ENCODE measurements at places on chromosomes 3 and 15. TPM values are rescaled to one million over a fixed set of nuclear protein-coding genes. Genes with fewer than 3 reads are reported as not detected.
A peak's percentile ranks its signal among the peaks of the same experiment; 100 is the strongest.

GRCh38 chr15:56460071-56460470, 4.9 kb downstream of the MNS1 start:
- DNase-seq = no peak

GRCh38 chr15:60512937-60513336, 34.0 kb upstream of the ICE2 start:
- DNase-seq = no peak

DNA sequence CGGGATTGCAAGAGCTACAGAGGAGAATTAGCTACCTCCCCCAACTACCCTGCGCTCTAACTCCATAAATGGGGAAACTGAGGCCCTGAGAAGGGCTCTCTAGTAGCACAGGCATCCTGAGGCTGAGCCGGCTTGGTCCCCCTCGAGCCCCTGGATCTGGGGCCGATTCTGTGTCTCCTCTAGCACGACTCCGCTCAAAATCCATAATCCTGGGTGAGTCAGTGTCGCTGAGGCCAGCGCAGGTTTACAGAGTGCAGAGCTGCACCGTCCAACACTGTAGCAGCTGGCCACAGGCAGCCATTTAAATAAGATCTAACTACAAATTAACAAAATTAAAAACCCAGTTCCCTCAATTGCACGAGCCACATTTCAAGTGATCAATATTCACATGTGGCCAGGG, 10.8 kb downstream of the GATA2 start:
- no peak for DNase-seq

DNA sequence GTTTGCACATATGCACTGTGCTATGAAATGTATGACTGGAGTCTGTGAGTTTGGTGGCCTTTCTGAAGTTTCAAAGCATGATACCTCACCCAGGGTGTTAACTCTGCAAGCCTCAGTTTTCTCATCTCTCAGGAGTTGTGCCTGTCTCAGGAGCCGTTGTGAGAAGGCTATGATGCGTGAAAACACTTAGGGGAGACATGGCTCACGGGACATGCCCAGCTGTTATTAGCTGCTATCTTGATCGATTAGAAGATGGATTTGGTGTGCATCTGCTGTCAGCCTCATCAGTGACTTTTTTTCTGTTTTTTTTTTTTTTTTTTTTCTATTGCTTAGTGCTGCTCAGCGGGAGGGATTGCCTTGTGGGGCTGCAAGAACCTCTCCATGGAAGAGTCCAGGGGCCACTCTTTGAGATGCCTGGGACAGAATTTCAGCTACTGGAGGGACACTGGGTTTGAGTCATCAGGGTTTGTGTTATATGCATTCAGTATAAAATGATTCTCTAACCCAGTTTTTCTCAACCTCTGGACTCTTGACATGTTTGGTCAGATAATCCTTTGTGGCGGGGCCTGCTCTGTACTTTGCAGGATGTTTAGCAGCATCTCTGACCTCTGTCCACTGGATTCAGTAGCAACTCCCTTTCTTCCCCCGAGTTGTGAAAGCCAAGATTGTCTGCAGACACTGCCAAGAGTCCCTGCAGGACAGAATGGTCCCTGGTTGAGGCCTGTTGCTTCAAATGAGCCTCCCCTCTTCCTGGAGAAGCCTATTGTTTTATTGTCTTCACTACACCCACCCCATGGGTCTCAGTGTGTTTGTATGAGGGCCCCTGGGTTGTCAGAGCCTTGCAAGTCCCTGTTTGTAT, 181.4 kb downstream of the CACNA2D3 start:
- DNase-seq = no peak

CLRN1 gene
- not detected for total RNA-seq

DNA sequence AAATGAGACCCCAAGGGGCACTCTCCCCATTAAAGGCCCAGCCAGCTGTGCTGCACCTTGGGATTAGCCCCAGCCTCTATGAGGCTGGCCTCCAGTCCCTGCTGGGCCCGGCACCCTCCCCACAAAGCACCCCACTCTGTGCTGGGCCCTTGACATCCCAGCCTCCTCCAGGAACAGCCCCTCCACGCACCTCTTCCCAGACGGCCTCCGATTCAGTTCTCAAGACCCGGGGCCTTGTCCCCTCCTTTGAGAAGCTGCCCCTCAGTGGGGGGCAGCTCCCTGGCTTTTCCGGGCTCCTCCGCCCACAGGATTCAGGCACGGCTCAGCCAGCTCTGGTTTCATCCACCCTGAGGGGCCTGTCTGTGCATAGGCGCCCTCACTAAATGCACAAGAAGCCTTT, 144.1 kb downstream of the LRRK1 start:
- DNase-seq = no peak

GOLGA6L4 gene
- 1.8 TPM for total RNA-seq

PDIA5 gene
- 67.3 TPM for total RNA-seq

MRPL47 gene
- 22.3 TPM for total RNA-seq

GXYLT2 gene
- 0.13 TPM for total RNA-seq

GRCh38 chr15:66654361-66654738, 47.7 kb upstream of the SMAD6 start:
- DNase-seq = no peak

- DNase-seq = no peak
Measured at GRCh38 chr3:35296533-35296932, 342.8 kb upstream of the ARPP21 start.

C3orf20 gene
- total RNA-seq = not detected

DNA sequence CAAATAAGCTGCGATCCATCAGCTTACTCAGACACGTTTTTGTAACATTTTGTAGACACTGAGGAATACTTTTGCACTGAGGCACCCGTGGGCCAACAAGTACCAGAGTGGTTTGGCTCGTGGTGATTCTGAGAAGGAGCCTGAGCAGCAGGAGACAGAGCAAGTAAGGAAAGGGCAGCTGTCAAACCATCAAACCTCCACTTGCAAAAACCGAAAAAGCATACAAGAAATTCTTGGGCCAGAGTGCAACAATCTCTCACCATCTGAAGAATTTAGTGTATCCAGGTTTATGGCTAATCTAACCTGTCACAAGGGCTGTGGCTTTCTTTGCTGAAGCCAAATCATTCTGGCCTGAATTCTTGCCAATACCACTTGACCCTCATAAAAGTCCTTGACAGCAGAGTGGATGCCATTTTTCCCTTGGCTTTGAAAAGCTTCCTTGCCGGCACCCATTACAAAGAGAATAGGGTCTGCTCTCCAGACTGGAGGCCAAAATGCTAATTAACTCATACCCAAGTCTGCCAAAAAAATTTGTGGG, 56.7 kb downstream of the MYO1E start:
- DNase-seq = no peak

- no peak for DNase-seq
Measured at GRCh38 chr3:70947579-70947978, 635.1 kb upstream of the MDFIC2 start.

GRCh38 chr3:15630646-15631350, 29.3 kb downstream of the BTD start:
- peak; percentile 87 for DNase-seq

FSTL1 gene
- 95.3 TPM for total RNA-seq

- no peak for DNase-seq
Measured at GRCh38 chr3:114758831-114759699, 388.0 kb downstream of the ZBTB20 start.

PCCB gene
- 48.3 TPM for total RNA-seq

GRCh38 chr3:81033684-81034083, 727.8 kb downstream of the GBE1 start:
- no peak for DNase-seq

DNA sequence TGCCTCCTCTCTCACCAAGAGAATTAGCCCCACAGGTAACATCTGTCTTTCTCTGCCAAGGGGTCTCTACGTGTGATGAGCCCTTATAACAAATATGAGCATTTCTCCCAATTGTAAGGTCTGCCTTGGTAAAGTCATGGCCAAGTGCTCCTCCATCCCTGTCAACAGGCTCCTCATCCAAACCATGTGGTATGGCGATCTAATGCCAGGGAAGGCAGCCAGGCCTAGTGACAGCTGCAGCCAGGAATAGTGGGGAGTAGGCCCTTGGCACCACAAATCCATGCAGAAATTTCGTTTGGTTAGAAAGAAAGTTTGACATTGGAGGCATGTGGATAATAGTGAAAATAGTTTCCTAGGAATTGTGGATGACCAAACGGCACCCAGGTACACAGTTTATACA, 4.7 kb upstream of the LRTM1 start:
- no peak for DNase-seq

ERICH6 gene
- total RNA-seq = under 0.01 TPM

RETNLB gene
- total RNA-seq = not detected

DNA sequence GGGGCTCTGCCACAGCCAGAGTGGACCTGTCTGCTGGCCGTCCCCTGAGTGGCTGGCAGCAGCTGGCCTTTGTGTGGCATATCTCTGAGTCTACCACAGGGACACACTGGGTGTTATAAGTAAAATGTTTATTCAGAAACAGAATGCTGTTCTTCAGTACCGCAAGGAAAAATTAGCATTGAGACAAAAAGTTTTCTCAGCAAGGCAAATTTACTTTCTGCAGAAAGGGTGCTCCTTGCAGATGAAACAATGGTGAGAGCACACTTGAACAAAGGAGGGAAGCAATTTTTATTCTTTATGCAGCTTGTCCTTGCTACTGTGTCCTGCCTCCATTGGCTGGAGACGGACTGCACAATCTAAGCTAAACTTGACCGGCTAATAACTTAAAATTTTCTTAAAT, 4.0 kb downstream of the TMEM89 start:
- no peak for DNase-seq

TNFAIP8L3 gene
- total RNA-seq = 91.5 TPM

SI gene
- not detected for total RNA-seq

GOLGA8S gene
- total RNA-seq = 0.13 TPM

GRCh38 chr15:31269816-31270575, 56.6 kb upstream of the KLF13 start:
- DNase-seq = no peak

GRCh38 chr3:55484801-55485791, 2.0 kb downstream of the WNT5A start:
- peak; percentile 58 for DNase-seq

DNA sequence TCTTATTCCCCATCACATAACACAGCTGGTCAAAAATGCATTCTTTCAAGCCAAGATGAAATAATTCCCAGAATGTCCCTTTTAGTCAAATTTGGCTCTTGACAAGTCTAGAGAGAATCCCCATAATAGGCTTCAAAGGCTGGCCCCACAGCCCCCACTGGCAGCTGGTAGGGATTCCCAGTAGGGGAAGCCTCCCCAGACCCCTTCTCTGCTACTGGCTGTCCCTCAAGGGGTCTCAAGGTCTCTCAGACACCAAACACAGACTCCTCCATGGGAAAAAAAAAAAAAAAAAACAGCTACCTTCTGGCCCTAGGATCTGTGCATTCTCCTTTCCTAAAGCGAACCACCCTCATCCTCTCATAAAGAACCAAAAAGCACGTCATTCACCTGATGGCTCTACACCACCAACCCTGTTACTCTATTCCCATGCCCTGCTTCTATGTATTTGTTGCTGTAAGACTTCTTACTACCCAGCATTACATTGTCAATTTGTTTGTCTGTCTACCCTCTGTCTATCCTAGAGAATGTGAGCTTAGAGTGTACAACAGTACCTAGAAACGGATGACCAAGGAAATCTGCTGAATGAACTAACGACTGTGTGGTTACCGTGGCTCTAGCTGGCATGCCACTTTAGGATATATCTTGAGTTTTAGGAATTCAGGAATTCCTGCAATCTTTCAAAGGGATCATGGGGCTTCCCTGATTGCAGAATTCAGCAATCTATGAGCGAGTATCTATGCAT, 164.1 kb upstream of the NSMCE3 start:
- DNase-seq = no peak

DNA sequence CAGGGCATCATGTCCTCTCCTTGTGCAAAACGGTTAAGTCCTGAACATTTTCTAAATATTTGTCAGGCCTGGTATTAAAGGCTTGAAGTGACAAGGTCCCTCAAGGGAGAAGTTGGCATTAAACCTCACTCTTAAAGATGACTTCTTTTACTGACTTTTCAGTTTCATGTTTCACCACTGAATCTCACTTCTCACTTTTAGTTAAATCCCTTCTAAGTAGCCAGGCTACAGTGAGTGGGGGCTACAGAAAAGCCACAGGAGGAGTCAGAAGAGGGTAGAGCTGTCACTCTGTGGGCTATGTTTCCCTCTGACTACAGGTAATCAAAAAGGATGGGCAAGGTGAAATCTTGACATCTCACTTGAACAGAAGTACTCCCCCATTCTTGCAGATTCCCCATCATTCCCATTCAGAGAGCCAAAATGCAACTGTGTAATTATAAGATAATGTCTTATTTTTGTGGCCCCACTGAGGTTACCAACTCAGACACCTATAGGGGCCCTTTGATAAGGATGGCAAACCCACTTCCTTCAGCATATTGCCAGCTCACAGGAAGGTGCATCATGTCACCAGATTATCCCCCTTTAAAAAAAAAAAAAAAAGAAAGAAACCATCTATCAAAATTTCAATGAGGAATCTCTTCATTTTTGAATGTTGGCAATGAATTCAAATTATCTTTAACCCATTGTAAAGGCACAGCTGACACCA, 790.1 kb upstream of the CFAP20DC start:
- no peak for DNase-seq

- no peak for DNase-seq
Measured at GRCh38 chr3:195013411-195014361, 257.3 kb downstream of the XXYLT1 start.

FANCD2OS gene
- total RNA-seq = not detected

- DNase-seq = no peak
Measured at GRCh38 chr15:87849181-87849580, 407.4 kb downstream of the NTRK3 start.

DNA sequence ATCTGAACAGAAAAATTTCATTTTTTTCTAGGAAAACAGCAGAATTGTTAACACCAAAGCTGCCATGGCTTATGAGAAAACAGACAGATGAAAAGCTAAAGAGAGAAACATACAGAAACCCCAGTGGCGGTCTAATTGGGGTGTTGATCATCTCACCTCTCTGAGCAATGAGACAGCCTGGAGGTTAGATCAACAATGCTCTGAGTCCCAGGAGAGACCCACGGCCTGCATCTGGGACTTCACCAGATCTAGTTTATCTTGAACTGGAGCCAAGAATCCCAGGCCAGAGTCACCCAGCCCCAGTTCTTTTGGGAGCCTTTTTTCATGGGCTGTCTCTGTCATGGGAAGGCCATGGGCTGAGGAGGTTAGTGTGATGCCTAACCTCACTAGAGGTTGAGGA, 3.5 kb upstream of the GALNT15 start:
- no peak for DNase-seq

SPRED1 gene
- 15.8 TPM for total RNA-seq

STRIT1 gene
- total RNA-seq = not detected

PIERCE2 gene
- 0.89 TPM for total RNA-seq

IL5RA gene
- total RNA-seq = not detected

- no peak for DNase-seq
Measured at GRCh38 chr3:9349321-9350117, 13.3 kb upstream of the THUMPD3 start.

DNA sequence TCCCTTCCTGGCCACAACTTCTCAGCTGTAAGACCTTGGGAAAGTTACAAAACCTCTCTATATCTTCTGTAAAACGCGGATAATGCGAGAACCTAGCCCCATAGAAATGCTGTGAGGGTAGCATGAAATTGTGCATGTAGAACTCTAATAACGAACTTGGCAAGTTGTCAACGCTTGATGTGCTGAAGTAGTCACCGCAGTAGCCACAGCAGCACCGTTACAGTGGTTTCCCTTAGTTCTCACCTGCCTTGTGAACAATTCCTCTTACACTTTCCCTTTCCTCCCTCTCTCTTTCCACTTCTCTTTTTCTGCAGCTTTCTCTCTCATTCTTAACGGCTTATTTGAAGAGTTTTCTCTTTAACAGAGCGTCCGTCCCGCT, 447 bp upstream of the SHQ1 start:
- peak; percentile 41 for DNase-seq

Data from dermis microvascular lymphatic vessel endothelial cell (primary cell).